Upper lobe of left lung (tissue), 6 donors: ENCODE measurements at places on chromosomes 3 and 15. TPM values are rescaled to one million over a fixed set of nuclear protein-coding genes. Genes with fewer than 3 reads are reported as not detected.

DNA sequence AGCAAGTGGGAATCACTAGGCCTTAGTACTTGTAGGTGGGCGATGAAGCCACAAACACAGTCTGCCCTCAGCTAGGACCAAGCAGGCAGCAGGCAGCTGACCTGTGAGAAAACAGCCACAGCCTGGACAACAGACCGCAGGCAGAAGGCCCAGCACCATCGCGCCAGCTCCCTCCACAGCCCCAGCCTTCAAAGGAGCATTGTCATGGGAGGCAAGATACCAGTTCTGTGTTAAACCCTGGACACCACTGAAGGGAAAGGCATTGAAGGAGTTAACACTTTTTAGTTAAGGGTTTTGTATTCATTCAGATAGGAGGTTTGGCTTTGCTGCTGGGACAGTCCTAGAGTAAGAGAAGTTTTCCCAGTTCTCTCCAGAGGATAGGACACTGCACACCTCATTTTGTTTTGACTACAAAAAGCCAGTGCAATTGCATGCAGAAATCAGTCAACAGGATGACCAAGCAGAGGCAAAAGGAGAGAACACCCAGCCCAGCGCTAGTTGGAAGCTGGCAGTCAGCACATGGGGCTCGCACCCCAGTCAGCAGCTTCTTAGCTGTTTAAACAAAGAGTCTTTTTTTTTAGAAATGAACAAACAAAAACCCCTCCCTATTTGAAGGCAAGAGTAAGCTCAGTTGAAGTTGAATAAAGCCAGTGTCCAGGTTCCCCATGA is 286.1 kb upstream of the TPM1 start:
- DNase-seq, result no peak

The ZNF280D gene
- total RNA-seq, result 21.2 TPM

DNA sequence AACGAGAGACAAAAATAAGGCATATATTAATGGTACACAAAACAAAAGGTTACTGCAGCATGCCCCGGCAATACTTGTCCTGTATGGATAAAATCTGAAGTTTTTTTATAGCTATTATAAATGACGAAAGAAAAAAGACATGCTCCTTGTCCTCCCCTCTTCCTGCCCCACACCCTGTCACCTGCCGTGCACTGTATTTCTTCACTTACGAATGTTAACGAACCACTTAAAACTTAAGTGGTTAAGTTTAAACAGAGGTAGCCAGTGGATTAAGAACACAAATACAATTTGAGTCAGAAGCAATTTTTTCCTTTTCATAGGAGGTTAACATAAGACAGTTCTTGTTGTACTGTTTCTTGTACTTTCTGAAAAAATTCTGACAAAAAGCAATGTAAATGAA is 799.1 kb upstream of the NECTIN3 start:
- no peak for DNase-seq

The HTR3E gene
- not detected for total RNA-seq

DNA sequence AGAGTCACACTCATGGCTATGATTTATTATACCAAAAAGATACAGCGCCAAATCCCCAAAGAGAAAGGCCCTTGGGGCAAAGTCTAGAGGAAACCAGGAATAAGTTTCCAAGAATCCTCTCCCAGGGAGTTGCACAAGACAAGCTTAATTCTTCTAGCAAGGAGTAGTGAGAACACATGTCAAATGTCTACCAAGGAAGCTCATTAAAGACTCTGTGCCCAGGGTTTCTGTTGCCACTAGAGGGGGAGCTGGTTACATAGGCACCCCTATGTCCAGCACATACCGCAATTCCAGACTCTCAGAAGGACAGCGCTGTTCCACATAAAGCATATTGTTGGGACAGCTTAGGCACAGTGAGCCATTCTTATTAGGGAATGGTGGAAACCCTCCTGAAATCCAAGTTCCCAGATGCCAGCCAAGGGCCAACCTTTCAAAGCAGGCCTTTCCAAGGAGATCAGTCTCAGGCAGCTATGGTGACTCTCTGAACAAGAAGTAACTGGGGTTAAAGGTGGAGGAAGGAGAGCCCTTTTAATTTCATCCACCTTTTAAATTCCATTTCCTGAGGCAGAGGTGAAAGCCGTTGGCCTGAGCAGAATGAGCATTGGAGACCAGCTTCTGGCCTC is 194.2 kb downstream of the UACA start:
- no peak for DNase-seq

DNA sequence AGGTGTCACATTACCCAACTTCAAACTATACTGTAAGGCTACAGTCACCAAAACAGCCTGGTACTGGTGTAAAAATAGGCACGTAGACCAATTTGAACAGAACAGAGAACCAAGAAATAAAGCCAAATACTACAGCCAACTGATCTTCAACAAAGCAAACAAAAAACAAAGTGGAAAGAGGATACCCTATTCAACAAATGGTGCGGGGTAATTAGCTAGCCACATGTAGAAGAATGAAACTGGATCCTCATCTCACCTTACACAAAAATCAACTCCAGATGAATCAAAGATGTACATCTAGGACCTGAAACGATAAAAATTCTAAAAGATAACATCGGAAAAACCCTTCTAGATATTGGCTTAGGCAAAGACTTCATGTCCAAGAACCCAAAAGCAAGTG is 13.1 kb downstream of the PEAK1 start:
- no peak for DNase-seq

The GOLGA6B gene
- total RNA-seq, result not detected

DNA sequence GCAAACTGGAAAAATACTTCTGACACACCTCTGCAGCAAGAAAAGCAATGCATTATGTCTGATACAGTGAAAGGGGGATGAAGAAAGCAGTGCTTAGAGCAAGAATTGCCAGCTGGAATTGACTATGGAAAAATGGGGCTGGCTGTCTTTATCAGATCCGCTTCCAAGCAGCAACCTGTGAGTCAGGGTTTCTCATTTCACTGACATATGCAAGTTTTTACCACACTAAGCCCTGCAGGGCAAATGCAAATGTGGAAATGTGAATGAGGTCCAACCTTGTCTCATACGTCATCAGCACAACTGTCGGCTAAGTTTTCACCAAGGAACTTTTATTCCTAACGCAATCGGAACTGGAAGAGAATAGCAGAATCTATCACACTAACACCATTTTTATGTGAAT is 172.5 kb upstream of the GADL1 start:
- DNase-seq, result no peak

The RASSF1 gene
- 78.9 TPM for total RNA-seq

The OR5K2 gene
- total RNA-seq, result not detected

The SYNPR gene
- total RNA-seq, result not detected

The NR2E3 gene
- total RNA-seq, result 2.4 TPM

The ZNF774 gene
- 8.4 TPM for total RNA-seq

The NME9 gene
- 16.5 TPM for total RNA-seq

DNA sequence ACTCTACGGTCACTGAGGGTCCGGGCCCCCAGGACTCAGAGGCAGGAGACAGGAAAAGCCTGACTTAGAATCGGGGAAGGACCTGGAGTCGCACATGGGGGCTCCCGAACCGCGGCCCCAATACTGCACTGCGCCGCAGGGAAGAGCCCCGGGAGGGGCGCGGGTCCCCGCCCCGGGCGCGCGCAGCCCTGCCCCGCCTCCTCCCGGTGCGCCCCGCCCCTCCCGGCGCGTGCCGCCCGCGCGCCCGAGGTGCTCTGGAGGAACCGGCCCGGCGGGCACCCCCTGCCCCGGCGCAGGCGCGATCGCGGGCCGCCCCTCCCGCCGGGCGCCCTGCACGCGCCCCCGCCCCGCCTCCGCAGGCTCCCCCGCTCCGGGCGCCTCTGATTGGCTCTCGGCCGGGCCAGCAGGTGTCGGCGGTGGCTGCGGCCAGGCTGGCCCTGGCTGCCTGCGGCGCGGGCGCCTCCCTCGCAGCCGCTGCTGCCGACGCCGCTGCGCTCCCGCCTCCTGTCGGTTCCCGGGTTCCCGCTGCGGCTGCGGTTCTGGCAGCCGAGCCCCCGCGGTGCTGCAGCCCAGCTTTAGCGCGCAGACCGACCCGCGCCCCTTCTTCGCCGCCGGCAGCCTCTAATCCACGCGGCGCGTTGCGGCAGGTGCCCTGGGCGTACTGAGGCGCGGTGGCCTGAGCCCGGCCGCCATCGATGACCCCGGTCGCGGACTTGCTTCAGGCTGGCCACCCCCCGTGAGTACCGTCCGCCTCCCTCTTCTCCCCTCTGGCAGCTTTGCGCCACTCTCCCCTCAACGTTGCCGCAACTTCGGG is at the start of gene MYRIP:
Gene MYRIP, plus strand, starts transcription at position 429 of the 814 bp plus-strand sequence. CDS start 91,208 bp downstream, outside the sequence.
- peak; percentile 77 for DNase-seq

- no peak for DNase-seq
Observed at GRCh38 chr3:116863822-116864589, 154.4 kb downstream of the TUSC7 start.

GRCh38 chr3:36679384-36680200 is 84.8 kb downstream of the DCLK3 start:
- DNase-seq, result no peak

GRCh38 chr3:28081533-28081947 is 159.9 kb upstream of the CMC1 start:
- no peak for DNase-seq

GRCh38 chr3:193573403-193574191 is 18.9 kb upstream of the ATP13A4 start:
- DNase-seq, result no peak

DNA sequence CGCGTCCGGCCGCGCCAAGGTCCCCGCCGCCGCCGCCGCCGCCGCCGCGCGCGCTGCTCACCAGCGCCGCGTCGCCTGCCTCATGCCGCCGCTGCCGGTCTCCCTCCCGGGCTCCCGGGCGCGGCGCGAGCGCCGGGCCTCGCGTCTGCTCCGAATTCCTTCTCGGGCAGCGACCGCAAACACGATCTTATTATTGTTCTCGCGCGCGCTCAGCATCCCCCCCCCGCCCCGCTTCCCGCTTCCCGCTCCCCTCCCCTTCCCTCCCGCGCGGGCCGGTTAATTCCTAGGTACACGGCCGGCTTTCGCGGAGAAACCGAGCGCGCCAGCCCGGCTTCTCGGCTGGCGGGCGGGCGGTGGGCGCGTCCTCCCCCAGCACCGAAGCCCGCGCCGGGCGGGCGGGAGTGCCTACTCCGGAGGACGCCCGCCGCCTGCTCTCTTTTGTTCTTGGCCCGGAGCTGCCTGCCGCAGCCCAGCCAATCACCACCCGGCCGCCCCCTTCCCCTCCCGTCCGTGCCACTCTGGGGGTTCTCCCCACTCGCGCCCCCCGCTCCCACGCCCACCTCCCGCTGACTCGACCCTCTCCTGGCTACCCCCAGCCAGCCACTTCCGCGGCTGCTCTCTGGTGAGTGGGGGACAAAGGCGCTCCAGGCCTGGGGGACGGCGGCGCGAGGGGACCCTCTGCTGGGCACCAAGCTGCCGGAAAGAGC is at the start of gene HDGFL3:
Gene HDGFL3, minus strand, starts transcription at position 164 of the 707 bp plus-strand sequence. CDS start 409 bp downstream, outside the sequence.
- peak; percentile 32 for DNase-seq

GRCh38 chr3:23576379-23576959 is 229.3 kb upstream of the UBE2E1 start:
- no peak for DNase-seq

The RASGRP1 gene
- 6.2 TPM for total RNA-seq

DNA sequence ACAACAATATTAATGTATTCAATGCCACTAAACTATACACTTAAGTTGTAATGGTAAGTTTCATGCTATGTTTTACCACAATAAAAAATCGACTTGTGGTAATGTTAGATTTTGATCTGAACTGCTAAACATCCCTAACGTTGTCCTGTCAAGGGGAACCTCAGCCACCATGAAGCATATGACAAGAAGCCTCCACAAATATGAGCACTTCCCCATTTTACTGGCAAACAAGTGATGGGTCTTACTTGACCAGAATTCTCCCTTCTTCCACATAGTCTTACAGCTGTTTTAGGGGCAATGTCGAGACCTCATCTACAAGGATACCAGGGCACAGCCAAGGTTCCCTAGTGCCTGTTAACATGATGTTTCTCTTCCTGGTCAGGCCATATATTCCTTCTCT is 124.2 kb upstream of the ABI3BP start:
- no peak for DNase-seq

The DNAJB8 gene
- total RNA-seq, result not detected

DNA sequence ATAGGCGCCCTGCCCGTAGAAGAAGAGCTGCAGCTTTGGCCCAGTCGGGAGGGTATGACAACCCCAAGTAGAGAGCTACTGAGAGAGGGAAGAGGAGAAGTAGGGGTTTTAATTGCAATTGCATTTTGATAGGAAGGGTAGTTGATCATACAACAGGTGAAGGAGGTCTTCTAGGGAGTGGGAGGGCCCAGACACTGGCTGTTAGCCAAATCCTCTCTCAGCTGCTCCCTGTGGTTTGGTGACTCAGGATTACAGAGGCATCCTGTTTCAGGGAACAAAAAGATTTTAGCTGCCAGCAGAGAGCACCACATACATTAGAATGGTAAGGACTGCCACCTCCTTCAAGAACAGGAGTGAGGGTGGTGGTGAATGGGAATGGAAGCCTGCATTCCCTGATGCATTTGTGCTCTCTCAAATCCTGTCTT is 408.9 kb upstream of the THBS1 start:
- DNase-seq, result peak; percentile 67

GRCh38 chr15:68565726-68566125 is 13.1 kb upstream of the CORO2B start:
- no peak for DNase-seq

- DNase-seq, result no peak
Observed at GRCh38 chr3:44992555-44993470, 16.8 kb downstream of the EXOSC7 start.

DNA sequence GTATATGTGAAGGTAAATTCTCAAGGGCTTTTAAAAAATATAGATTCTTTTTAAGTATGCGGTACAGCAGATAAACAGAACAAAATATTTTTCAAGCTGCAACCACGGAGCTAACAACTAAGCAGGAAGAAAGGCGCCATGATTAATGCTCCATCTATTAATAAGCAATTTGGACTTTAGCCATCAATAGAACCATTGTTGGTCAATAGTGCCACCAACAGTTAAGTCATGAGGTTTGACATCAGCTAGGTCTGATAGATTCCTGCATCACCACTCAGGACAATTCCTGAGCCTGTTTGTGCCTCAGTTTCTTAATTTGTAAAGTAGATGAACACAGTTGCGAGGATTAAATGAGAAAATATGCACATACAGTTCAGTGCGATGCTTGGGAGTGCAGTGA is 65.1 kb upstream of the FAM3D start:
- DNase-seq, result no peak

GRCh38 chr3:66481071-66482017 is 19.5 kb downstream of the LRIG1 start:
- no peak for DNase-seq

The ATP13A4 gene
- total RNA-seq, result 145 TPM

DNA sequence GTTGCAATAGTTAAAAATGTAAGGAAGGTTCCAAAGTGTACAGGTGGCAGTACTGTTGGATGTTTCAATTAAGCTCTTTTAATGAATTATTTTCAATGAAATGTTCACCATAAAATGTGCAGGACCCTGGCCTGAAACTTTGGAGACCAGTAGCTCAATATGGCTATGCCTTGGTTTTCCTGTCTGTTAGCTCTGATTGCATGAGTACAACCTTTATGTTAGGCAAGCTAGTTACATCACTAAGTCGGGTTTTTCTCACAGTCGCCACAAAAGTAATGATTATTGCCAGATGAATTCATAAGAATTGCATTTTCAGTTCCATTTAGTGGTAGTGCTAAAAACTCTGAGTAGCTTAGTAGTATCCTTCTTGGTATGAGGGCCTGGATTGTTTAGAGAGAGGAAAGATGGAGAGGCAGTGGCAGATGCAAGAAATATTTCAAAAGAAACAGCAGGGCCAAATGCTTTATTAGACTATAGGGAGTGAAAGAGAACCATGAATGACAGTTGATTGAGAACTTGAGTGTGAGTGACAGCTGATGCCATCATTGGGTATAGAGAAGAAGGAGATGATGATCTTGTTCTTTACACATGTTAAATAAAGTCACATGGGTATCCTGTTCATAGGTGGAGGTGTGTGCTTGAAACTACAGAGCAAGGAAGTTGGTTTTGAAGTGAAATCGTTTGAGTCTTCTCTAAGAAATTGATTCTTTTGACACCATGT is 109.5 kb downstream of the AKAP13 start:
- DNase-seq, result no peak
